Hypothalamus (tissue), 51 donors: ENCODE measurements at places on chromosomes 5 and 9.

DNA sequence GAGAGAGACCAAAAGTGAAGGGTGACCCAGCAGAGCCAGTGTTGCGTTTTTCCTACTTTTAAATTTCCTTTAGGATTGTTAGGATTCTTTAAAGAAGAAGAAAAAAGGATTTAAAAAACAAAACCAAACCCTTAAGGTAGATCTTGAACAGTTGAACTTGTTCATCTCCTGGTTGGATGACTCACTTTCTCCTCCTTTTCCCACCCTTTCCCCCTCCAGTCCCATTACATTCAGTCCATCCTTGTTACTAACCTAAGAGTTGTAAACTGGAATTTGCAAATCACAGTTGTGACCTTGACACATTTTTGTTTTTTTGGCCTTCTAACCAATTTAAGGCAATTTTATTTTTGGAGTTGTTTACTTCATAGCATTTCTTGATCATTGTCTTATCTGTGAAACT, 289.2 kb downstream of the ARHGAP26 start:
- no peak for DNase-seq

DNA sequence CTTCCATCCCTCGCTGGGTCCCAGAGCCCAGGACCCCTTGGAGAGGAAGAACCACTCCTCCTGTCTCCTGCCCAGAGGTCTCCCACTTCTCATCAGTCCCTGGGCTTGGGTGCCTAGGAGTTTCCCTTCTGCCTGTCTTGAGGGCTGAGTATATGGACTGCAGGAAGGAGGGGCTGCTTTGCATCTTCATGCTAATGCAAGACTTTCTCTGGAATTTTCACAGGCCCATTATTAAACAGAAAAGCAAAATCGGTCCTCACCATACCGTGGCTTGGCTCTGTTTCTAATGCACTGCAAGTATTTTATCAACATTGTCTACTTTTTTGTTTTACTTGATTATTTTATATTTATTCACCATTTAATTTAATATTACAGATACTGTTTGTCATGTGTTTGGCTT, 34.5 kb downstream of the TRIO start:
- DNase-seq, result no peak

DNA sequence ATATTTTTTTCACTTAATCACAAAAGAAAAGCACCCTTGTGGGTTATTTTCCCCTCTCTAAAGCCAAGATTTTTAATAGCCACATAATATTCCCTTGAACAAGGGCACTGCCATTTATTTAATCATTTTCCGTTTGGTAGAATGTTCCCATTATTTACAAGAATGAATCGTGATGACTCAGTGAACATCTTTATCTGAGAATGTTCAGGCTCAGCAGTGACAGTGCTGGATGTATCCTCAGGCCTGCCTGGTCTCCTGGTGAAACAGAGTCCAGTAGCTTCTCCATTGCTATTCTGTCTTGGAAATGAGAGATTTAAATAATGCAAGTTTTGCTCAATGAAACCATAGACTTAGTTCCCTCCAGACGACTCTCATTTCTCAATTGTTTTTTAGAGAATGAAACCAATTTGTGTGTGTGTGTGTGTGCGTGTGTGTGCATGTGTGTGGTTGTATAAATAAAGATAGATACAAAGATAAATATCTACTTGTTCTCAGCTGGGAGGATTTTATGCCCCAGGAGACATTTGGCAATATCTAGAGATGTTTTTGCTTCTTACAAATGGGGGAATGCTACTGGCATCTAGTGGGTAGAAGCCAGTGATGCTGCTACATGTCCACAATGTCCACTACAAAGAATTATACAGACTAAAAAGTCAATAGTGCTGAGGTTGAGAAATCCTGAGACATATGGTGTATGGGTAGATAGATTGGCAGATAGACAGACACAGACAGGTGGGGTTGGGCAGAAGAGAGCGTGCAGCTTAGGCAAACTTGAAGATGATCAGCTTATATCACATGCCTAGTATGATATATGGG, 55.0 kb downstream of the PAPPA start:
- DNase-seq, result no peak

GRCh38 chr5:79512471-79513307, 1.2 kb downstream of the HOMER1 start:
- no peak for DNase-seq

DNA sequence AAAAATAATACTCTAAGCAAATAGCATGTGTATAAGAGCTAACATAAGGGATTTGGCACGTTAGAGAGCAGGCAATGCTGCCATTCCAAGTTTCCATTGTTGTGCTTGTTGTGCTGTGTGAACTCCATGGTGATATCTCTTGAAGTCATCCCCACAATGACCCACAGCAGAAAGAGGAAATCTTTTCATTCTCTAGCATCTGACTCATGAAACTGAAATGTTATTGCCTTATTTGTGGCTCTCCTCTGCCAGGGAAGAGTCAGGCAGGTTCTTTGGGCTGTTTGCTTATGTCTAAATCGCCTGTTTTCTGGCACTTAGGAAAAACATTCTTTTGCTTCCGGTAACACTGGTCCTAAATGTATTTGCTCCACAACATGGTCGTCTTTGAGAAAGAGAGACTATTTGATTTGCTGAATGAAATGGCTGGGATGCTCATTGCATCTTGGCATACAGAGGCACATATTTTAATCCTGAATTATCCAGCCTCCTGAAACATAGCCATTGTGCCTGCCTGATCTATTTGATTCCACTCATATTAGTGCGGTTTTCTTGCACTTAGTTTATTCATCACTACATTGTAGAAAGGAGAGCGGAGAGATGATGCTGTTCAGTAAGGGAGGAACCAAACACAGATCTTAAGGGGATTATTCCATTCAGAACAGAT, 188.8 kb downstream of the CSNK1G3 start:
- DNase-seq, result no peak

DNA sequence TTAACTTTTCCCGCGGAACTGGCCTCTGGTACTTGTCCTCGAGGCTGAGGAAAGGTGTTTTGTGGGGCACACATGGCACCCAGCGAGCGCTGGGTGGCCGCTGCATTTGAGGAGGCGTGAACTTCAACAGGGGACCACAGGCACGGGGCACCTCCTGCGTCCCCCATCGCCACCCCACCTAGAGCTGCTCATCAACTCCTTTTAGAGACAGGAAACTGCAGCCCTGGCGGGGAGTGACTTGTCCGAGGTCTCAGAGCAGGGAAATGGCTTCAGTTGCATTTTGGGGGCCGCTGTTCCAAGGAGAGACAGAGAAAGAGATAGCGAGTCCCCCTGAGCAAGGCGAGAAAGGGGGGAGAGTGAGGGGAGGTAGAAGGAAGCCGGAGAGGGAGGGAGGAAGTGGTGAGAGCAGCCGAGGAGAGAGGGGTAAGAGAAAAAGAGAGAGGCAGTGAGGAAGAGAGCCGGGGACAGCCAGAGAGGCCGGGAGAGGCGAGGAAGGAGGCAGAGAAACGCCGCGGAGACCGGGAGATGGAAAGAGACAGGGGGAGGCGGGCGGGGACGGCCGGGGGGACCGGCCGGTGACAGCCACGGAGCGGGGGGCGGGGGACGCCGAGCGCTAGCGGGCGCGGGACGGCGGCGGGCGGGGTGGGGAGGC, 12.5 kb upstream of the LHX2 start:
- no peak for DNase-seq

DNA sequence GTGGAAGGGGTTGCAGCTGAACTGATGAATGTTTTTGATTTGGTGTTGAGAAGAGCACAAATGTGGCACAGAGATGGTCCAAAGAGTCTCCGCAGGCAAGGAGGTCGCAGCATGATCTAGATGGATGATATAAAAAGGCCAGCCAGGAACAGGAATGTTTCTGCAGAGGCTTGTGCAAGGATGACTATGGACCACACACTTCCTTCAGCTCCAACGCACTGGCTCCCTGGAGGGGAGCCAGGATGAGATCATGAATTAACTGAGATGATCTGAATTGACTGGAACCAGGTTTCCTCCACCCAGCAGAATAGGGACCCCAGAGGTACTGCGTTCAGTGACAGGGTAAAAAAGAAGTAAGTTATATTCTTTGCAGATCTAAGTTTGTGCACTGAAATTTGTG, 89.0 kb downstream of the ARSB start:
- DNase-seq, result no peak

GRCh38 chr5:38148021-38148625, 110.2 kb upstream of the EGFLAM start:
- DNase-seq, result no peak
